Left lung (tissue), 14 donors: ENCODE measurements at places on chromosomes 7 and 10. TPM values are rescaled to one million over a fixed set of nuclear protein-coding genes. Genes with fewer than 3 reads are reported as not detected.

Gene LIPM
- not detected for total RNA-seq

Gene ZNF107
- 7.3 TPM for total RNA-seq

Gene SLC26A4
- total RNA-seq = 0.82 TPM

DNA sequence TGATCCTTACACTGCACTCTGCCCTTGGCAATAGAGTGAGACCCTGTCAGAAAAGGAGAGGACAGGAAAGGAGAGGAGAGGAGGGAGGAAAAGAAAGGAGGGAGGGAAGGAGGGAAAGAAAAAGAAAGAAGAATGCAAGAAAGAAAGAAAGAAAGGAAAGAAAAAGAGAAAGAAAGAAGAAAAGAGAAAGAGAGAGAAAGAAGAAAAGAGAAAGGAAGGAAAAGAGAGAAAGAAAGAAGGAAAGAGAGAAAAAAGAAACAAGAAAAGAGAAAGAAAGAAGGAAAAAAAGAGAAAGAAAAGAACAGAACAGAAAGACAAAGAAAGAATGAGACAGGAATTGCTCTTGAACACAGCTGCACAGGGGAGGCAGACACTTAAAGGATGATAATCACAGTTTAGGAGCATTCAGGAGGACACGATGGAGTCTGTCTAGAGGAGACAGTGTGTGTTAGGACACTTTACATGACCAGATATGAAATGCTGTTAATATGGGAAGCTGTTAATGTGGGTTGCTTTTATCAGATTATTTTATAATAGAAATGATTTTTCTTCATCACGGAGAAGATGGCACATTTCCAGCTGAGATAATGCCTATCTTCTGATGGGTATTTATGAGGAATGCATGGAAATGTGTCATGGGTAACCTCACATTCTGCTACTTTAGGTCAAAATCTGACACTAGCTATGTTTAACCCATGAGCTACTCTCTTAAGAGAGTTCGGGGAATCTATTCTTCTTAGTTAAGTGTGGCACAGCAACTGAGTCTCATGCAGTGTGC lies 160.5 kb downstream of the BAMBI start:
- no peak overlapping the region for H3K4me3 ChIP-seq
- no peaks in the 10 kb centered on the region for H3K4me1 ChIP-seq
- H3K27me3 ChIP-seq = no peaks in the 10 kb centered on the region
- no peak for DNase-seq
- no peaks in the 10 kb centered on the region for H3K36me3 ChIP-seq

GRCh38 chr10:62959553-62959952 lies 143.4 kb upstream of the EGR2 start:
- H3K4me1 ChIP-seq = no peaks in the 10 kb centered on the region
- no peaks in the 10 kb centered on the region for H3K27me3 ChIP-seq
- no peak overlapping the region for H3K4me3 ChIP-seq
- no peaks in the 10 kb centered on the region for H3K36me3 ChIP-seq

DNA sequence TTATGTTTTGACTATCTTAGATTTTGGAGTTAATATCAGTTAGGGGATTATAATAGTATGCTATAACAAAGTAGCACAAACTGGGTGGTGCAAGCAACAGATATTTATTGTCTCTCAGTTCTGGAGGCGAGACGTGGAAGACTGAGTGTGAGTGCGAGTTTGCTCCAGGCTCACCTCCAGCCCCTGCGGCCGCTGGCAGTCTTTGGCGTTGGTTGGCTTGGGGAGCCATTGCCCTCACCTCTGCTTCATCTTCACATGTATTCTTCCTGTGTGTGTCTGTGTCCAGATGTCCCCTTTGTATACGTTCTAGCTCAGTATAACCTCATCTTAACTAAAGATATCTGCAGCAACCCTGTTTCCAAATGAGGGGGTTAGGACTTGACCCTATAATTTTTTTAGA lies 343.9 kb upstream of the COBL start:
- no peaks in the 10 kb centered on the region for H3K27me3 ChIP-seq
- no peaks in the 10 kb centered on the region for H3K36me3 ChIP-seq
- no peak for DNase-seq
- no peak overlapping the region for H3K4me3 ChIP-seq

DNA sequence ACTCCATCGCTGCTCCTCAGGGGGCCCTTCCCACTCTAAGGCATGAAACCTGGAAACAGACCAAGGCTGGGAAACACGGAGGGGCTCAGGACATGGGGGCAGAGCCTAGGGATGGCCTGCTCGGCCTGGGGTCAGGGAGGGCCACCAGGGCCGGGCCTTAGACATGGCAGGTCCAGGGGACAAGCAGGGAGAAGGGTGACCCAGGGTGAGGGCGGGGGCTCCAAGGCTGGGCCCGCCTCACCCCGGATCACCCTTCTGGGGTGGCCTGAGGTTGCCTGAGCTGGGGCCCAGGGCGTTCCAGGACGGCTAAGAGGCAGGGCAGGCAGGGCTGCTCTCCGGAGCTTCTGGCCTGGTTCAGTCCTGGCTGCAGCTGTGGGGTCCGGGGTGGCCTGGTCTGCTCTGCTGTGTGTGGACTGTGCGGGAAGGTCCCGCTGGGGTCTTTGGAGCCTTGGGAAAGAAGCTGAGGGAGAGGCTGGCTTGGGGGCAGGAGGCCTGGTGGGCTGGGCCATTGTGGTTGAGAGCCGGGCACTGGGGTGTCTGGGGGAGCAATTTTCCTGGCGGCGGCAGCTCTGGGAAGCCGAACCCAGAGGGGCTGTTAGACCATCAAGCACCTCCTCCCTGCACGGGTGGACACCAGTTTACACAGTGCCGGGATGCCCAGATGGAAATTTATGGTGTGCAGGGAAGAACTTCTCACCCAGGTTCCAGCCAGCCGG lies 52.2 kb downstream of the UNCX start:
- no peak overlapping the region for H3K4me3 ChIP-seq
- no peak for DNase-seq
- H3K4me1 ChIP-seq = no peaks in the 10 kb centered on the region
- H3K36me3 ChIP-seq = no peaks in the 10 kb centered on the region

- H3K4me3 ChIP-seq = no peak overlapping the region
- no peaks in the 10 kb centered on the region for H3K36me3 ChIP-seq
- DNase-seq = no peak
- no peak overlapping the region for H3K27ac ChIP-seq
Observed at GRCh38 chr10:28719789-28720436, 42.6 kb downstream of the BAMBI start.

- no peak for DNase-seq
- peak overlapping the region; percentile 71 for H3K27ac ChIP-seq
Observed at GRCh38 chr7:4738711-4739527, 36.5 kb upstream of the AP5Z1 start.

DNA sequence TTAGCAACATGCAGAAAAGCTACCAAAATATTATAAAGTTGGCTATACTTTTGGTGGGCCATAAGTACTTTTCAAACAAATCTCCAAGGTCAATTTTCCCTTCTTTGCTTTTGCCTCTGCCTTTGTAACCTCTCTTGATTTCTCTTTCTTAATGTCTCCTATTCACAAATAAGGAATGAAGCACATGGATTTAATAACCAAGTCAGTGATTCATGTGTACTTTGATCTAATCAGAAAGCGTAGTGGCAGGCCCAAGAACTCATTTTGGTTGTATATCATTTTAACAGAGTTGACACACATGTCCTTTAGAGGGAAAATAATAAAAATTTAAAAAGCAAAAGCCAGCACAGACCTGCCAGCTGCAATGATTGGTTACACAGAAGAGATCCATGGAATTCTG lies 93.7 kb downstream of the FZD1 start:
- no peaks in the 10 kb centered on the region for H3K36me3 ChIP-seq
- no peak for DNase-seq
- H3K27me3 ChIP-seq = no peaks in the 10 kb centered on the region
- no peak overlapping the region for H3K27ac ChIP-seq
- no peak overlapping the region for H3K4me3 ChIP-seq

DNA sequence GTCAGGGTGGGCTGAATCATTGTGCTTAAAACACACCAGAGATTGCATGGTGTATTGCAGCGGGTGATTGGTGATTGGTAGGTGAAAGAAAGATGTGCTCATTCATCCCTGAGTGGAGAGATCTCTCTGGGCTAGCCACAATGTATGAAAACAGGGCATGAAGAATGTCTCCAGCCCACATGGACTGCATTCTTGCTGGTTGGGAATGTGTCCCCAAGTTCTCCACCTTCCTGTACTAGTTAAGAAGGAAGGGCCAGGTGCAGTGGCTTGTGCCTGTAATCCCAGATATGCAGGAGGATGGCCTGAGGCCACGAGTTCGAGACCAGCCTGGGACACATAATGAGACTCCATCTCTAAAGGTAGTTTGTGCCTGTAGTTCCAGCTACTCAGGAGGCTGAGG lies 113.8 kb upstream of the LANCL2 start:
- DNase-seq = no peak
- H3K4me3 ChIP-seq = no peak overlapping the region
- H3K27ac ChIP-seq = no peak overlapping the region
- peaks cover 4% of the 10 kb centered on the region for H3K4me1 ChIP-seq

- peaks cover 81% of the 10 kb centered on the region for H3K27me3 ChIP-seq
- DNase-seq = no peak
- peaks cover 17% of the 10 kb centered on the region for H3K4me1 ChIP-seq
Observed at GRCh38 chr10:22473044-22473443, 127.7 kb downstream of the SPAG6 start.

DNA sequence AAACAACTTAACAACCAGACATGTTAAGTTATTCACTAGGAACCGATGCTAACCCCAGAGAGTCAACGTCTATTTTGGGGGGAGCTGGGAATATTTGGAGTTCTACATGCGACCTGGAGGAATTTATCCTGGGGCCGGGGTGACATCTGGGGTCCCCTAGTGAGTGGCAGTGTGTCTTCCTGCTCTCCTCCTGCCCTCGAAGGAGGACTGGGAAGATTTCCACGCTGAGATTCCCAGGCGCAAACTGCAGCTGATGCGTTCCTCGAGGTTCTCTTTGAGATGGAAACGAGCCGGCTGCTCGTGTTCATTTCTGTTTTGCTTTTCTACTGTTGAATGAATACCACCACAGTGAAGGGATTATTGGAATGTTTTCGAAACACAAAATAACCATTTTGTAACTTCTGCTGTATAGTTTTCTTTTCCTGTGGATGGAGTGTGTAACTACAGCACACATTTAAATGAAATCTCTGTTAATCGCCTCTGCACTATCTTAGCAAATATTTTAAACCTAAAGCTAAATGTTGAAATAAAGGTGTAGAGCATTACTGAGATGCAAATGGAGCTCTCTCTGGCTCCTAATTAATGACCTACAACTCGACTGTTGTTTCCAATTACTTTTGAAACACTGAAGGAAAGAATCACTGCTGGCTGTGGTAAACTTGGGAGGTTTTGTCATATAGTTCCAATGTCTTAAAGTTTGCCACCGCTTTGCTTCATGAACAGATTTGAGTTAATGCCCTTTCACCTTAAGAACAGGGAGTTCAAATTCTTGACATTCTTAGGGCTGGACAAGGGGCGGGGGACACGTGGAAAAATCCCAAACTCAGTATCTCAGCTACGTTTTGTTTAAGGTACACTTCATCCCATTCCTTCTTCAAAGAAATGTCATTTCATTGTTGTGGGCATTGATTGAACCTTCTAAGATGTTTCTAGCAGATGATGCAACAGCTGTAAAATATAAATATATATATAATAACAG lies 21.1 kb downstream of the GATA3 start:
- no peak overlapping the region for H3K27ac ChIP-seq
- DNase-seq = no peak
- H3K36me3 ChIP-seq = no peaks in the 10 kb centered on the region
- no peaks in the 10 kb centered on the region for H3K4me1 ChIP-seq

DNA sequence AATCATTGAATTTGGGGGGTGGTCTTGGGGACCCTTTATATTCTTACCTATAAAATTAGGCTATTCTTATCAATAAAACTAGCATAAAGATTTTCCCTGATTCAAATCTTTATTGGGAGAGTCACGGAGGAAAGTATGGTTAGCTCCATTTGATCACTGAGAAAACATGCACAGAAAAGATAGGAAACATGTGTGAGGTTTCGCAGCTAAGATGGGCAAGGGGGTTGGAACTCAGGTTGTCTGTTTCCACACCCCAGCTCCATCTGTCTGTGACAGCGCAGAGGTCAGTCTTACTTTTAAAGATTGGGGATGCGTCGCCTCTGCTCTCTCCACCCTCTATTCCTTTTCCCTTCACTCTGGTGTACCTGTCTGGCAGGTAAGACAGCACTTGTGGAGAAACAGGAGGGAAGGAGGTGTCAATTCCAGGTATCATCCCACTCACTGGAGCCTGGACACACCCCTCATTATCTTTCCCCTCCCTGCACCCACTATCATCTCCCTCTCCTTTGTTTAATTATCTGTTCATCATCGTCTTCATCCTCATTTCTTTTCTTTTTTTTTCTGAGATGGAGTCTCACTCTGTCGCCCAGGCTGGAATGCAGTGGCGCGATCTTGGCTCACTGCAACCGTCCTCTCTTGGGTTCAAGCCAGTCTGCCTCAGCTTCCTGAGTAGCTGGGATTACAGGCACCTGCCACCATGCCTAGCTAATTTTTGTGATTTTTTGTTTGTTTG lies 2.4 kb upstream of the DENND10 start:
- peaks cover 10% of the 10 kb centered on the region for H3K4me1 ChIP-seq
- H3K27ac ChIP-seq = no peak overlapping the region
- no peaks in the 10 kb centered on the region for H3K36me3 ChIP-seq
- no peak for DNase-seq
- no peak overlapping the region for H3K4me3 ChIP-seq
- no peaks in the 10 kb centered on the region for H3K27me3 ChIP-seq

DNA sequence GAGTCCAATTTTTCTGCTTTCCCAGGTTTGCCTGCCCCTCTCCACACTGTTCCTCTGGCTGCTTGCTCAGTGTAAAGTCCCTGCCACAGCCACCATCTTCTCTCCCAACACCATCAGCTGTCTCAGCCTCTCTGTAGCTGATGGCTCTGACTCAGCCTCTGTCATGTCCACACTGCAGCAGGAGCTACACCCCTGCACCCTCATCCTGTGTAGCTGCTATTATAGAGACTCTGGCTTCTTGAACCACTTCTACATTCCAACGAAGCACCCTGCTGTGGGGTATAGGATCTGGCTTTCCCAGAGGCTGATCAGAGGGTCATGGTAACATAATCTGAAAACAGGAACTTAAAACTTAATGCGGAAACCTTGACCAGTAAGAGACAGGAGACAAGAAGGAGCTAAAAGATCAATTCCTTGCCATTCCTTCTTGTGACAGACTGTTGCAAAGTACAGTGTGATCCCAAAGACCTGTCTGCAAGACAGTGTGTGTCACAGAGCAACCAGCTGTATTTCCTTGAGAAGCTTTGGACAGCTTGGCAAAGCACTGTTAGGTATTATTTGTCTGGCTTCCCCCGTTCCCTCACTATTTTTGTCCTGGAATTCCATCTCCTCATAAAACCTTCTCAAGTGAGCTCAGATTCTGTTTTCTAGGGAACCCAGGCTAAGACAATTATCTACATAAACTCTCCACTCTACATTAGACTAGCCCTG lies 42.3 kb downstream of the NRCAM start:
- H3K27me3 ChIP-seq = no peaks in the 10 kb centered on the region
- DNase-seq = no peak
- H3K36me3 ChIP-seq = no peaks in the 10 kb centered on the region

- no peak for DNase-seq
- H3K36me3 ChIP-seq = no peaks in the 10 kb centered on the region
- no peak overlapping the region for H3K4me3 ChIP-seq
Observed at GRCh38 chr10:119306514-119306951, 99.2 kb downstream of the GRK5 start.

GRCh38 chr7:101884671-101885596 lies 67.5 kb downstream of the CUX1 start:
- H3K27me3 ChIP-seq = no peaks in the 10 kb centered on the region
